GM23338 (cell line): ENCODE measurements at places on chromosomes 5 and 9.

- peak; percentile 79 for DNase-seq
These were observed at the start of gene PCDHGA3 for GRCh38 chr5:141343242-141343952. PCDHGA3 (plus strand) TSS chr5:141343829; CDS start chr5:141344034, 205 bp downstream.

- no peak for DNase-seq
These were observed 120.2 kb downstream of the TENT4A start for GRCh38 chr5:6833406-6833805.

GRCh38 chr5:131749723-131750470, 46.9 kb downstream of the FNIP1 start:
- no peak for DNase-seq

- DNase-seq, result no peak
These were observed 6.4 kb upstream of the DCTN4 start for GRCh38 chr5:150765011-150765798.

- no peak for DNase-seq
These were observed 21.0 kb downstream of the ESM1 start for GRCh38 chr5:54964405-54964804.

- DNase-seq, result no peak
These were observed 4.8 kb downstream of the SNCB start for GRCh38 chr5:176625512-176625911.

DNA sequence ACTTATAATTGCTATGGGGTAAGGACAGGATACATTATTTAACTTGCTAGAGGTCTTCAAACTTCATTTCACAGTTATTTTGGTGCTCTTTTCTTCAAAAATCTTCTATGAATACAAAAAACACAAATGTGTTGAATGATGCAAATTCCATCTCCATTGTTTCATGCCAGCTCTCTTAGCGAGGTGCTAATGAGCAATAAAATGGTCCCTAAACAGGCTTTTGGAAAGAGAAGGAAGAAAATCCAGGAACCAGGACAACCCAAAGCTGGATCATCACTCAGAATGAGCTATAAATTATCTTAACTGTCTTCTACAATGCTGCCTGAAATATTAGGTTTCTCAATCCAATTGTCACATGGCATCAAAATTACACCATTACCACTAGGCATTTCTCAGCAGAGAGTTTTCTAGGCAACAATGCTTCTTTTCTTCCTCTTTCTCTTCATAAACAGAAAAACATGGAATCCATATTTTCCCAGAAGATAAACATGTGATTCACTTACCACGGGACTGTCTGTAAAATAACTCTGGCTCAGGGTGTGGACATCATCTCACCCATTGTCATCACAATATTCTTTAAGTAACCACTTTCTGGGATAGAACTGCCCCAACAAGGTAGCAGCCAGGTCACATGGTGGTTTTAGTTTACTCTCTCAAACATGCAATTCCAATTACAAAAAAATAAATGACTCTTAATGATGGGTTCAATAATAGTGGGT, 249.4 kb downstream of the NPR3 start:
- no peak for DNase-seq

DNA sequence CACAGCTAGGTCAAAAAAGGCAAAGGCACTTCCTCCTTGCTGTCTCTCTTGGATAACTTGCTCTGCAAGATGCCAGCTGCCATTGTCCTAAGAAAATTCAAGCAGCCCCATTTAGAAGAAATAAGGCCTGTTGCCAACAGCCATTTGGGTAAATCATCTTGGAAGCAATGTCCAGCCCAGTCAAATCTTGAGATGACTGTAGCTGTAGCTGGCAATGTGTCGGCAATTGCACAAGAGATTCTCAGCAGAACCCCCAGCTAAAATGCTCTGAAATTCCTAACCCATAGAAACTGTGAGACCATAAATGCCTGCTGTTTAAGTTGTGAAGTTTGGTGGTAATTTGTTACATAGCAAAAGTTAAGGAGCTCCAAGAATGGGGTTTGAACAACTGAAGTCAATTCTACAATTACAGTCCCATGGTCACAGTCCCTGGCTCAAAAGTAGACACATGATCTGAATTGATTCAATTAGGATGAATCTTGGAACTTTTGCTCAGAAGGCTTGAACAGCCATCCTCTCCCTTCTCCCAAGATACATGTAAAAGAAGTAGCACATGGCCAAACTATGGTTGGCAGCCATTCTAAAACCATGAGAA, 151.1 kb downstream of the MPDZ start:
- no peak for DNase-seq

DNA sequence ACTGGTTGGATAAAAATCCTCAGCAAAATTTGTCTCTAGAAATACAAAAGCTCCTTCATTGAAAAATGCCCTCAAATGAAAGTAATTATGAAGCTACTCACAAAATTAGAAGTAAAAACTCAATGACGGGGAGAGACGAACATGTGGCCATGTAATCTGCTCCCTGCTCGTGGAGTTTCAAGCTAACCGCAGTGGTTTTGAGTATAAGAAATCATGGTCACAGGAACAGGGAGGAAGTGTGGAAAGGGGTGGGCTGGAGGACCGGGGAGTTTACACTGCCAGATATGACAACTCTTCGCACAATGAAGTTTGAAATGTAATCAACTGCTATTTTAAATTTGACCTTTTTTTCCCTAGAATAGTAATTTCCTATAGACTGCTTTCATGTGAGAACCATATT, 765.4 kb upstream of the DMAC1 start:
- DNase-seq, result no peak

GRCh38 chr5:83767409-83767992, 46.8 kb upstream of the HAPLN1 start:
- peak; percentile 27 for DNase-seq

DNA sequence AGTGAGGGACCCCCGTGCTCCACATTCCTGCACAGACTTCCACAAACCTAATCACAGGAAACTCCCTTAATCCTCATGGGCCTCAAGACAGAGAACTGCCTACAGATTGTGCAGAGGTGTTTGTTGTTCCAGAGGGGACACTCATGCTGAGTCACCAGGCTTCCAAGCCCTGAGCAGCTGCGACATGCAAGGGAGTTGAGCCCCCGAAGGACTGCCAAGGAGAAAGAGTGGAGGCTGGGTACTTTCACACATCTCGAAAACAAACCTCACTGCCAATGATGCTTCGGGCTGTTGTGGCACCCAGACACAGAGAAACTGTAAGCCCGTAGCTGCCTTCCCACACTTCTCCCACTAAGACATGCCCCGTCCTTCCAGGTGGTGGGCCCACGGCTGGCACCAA, 480.8 kb downstream of the CDH12 start:
- DNase-seq, result no peak

DNA sequence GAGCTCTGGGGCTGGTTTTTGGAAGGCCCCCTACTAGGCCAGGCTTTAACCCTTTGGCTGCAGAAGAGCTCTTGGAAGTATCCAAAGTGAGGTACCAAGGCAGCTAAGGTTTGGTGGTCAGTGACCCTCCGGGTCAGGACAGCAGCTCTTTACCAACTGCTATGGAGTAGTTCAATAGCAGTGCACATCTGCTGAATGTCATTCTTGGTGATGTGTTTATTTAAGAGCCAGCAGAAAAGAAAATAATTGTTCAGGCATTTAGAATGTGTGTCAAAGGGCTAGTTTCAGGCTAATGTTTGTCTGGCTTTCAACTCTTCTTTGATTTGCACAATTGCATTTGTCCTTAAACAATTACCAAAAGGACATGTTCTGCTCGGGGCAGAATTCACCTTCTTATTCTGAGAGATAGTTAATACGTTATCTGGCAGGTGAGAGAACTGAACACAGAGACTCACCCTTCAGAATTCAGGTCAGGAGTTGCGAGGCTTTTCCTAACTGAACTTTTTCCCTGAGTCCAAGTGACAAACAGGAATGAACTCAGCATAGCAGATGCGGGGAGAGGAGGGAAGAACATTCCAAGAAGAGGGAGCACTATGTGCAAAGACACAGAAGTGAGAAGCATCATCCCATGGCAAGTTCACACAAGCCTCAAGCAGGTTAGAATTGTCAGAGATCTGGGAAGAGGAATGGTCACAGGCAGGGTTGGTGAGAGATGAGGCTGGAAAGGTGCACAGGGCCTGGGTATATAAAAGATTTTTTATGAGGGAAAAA, 556.7 kb upstream of the TLE4 start:
- no peak for DNase-seq

- no peak for DNase-seq
These were observed 39.3 kb upstream of the CDC42SE2 start for GRCh38 chr5:131224387-131225201.

DNA sequence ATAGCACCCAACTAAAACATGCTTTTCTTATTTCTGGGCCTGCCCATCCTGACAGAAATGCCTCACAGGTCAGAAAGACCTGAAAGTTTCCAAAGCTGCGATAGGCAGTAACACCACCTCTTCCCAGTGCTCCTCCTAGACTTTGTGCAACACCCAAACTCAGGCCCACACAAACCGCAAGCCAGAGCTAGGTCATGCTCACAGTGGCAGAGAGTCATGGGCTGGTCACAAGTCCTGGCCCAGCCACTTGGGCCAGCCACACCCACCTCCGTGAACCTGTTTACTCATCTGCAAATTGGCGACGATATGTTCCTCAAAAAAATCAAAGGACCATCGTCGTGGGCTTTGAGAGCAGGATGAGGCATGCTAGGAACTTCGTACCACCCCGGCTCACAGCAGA, 44.0 kb upstream of the SLC25A51 start:
- DNase-seq, result no peak

DNA sequence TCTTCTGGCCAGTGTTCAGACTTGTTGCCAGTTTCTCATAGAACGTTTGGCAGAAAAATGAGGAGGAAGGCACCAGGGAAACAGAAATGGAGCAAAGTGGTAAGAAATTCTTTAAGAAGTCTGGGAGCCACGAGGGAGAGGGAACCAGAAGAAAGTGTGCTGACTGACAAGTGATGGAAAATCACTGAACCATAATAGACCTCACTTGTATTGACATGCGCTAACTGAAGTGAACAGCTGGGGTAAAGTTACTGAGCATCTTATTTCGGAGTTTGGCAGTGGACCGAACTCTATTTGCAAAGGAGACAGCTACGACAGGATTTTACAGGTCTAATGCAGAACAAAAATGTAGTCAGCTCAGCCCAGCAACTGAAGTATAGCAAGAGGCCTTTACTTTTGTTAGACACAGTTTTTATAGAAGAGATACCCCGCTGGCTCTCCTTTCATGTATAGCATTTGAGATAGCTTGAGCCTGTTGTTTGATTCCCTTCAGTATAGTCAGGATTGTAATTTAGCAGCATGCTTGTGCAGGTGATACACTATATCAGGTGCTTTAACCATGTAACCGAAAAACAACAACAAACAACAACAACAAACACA, 53.6 kb downstream of the HMHB1 start:
- no peak for DNase-seq

DNA sequence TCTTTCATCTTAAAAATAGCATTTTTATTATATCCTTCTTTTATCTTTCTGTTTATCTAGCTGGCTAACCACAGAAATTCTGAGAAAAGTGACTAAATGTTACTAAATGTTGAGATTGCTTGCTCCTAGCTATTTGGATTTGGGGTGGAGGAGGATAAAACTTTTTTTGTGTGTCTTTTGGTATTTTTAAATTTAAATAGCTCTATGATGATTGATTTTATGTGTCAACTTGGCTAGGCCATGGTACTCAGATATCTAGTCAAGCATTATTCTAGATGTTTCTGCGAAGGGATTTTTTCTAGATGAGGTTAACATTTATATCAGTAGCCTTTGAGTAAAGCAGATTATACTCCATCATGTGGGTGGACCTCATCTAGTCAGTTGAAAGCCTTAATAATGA, 75.0 kb downstream of the GCNT1 start:
- DNase-seq, result no peak

DNA sequence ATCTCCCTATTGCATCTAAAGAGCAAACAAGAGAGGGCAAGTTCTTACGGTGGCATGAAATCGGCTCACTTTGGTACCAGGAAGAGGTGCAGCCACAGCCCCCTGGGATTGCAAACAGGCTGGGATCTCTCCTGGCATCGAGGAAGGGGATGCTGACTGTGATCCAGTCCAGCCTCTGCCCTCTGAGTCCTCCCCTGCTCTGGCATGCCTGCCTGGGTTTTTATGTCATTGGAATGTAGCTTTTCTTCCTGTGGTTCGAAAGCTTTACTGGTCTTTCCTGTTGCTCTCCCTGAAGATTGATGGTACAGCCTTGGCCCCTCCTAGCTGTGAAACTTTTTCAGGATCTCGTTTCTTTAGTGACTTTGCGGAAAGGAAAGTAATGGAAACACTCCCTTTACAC, 6.6 kb downstream of the SLC46A2 start:
- peak; percentile 52 for DNase-seq

DNA sequence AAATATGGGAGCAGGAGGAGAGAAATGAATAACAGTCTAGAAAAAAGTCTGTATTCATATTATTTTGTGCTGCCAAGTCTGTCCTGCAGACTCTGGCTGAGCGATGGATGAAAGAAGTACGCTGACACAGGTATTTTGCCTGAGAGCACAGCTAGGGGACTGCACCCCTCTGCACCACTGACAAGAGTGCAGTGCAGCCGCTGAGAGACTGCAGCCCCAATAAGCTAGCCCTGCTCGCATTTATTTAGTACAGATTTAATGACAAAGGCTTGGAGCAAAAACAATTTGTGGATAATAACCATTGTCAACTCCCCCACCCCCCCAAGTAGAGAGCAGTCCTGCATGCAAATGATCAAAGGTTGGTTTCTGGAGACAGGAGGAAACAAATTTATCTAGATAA, 13.3 kb upstream of the MRPS30 start:
- DNase-seq, result peak; percentile 25

GRCh38 chr9:38200431-38200830, 131.4 kb upstream of the SHB start:
- DNase-seq, result no peak

DNA sequence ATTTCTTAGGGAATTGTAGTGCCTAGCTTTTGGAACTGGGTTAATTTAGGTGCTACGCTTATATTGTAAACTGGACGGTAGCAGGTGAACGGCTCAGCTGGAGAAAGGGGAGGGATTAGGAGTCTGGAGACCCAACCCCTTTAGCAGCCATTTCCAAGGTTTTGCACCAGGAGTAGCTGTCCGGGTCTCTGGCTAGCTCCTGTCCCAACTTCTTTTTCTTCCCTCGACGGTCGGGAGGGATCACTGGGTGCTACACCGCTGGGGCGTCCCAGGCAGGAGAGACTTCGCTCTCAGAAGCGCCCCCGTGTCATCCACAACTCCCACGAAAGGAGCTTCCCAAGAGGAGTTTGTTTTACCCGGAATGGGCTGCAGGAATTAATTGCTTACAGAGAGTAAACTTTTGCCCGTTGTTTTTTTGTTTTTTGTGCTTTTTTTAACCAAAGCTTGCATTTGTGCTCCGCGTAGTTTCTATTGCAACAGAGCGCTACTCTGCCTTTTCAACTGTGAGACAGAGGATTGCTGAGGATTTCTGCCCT, 1640.9 kb upstream of the C9orf72 start:
- peak; percentile 94 for DNase-seq

DNA sequence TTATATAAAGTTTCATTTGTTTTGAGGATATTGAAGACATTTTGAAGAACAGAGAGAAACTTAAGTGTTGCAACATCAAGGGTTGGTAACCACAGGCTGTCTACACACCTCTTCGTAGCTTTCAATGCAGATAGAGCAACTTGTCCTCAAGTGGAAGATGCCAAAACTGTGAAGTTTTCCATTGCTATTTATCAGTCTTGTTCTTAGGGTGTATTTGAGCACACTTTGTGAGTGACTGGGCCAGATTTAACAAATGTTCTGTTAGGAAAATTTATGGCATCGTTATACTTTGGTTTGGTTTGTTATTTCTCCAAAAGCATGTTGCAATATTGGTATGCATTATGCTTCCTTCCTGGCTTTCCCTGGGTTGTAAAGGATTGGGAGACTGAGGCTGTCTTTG, 31.6 kb downstream of the NNT start:
- no peak for DNase-seq
